Stimulated activated CD8-positive, alpha-beta memory T cell treated with anti-CD3 and anti-CD28 coated beads, Interleukin-7, amount 100 ng/mL, for 24 hours (primary cell): ENCODE measurements at places on chromosomes 12 and 14.

GRCh38 chr12:131131808-131132117 lies 178.1 kb downstream of the ADGRD1 start:
- no peak for DNase-seq

GRCh38 chr12:10966314-10966713 lies 20.4 kb downstream of the TAS2R50 start:
- no peak for DNase-seq

DNA sequence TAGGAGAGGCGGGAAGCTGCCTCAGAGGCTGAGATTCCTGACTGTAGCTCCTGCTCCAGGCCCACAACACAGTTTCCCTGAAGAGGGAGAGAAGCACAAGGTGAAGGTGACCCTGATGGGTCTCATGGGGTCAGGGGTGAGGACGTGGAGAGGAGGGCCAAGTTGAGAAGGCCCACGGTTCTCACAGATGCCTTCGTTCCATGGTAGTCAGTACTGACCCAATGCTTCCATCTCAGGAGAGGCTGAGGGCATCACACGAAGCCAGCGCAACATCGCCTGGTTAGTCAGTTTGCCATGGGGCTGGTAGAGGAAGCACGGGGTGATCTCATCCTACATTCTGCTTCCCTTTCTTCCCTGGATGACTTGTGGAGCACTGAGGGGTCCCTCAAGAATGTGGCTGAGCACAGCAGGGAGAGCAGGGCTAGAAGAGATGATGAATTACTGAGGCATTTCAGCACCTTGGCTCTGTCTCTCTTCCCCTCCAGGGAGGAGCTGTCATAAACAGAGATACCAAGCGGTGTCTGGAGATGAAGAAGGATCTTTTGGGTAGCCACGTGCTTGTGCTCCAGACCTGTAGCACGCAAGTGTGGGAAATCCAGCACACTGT lies 51.9 kb downstream of the GALNT8 start:
- no peak for DNase-seq

DNA sequence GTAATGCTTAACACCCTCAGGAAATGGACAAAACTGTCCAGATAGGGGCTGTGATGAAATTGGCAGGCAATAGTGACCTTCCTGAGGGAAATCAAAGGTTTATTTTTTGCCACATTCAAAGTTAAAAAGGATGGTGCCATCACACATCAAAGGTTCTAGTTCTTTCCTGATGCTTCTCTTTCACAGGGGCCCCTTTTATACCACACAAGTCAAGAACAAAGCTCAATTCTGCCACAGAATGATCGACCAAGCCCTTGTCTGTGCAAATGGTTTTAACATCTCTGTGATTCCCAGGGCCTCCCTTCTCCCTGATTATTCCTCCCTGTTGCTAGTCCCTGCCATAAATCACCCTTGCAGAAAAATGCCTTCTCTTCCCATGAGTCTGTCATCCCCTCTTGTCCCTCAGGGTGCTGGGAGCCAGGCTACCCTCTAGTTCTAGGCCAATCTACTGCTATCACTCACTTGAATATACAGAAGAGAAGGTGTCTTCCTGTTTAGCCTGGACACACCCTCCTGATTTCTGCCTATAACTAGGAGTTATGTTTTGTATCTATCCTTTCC lies 22.7 kb downstream of the SMCO2 start:
- no peak for DNase-seq

DNA sequence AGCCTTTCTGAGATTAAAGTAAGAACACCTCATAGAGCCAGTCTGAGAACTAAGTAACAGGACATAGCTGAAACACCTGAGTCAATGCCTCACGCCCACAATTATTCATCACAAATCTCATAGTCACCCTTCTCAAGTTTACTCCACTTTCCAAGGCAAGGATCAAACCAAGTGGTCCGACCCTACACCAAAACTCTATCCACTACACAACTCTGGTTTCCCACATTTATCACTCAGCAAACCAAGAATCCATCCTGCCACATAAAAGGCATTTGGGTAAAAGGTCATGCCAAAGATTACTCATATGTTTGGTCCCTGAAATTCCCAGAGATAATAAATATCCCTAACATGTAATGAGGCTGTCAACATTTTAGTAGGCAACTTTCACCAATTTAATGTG lies 144.1 kb downstream of the RPAP3 start:
- DNase-seq: no peak

- no peak for DNase-seq
Observed at GRCh38 chr12:64019101-64019500, 174.6 kb downstream of the SRGAP1 start.

DNA sequence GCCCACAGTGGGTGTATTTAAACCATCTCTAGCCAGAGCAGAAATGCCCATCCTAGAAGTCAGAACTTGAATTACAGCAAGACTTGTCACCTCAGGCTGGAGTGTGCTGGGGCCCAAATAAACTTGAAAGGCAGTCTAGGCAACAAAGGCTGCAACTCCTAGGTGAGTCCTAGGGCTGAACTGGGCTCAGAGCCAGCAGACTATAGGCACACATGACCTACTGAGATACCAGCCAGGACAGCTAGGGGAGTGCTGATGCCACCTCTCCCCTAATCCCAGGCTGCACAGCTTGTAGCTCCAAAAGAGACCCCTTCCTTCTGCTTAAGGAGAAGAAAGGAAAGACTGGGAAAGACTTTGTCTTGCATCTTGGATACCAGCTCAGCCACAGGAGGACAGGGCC lies 106.0 kb downstream of the TXNDC16 start:
- no peak for DNase-seq

DNA sequence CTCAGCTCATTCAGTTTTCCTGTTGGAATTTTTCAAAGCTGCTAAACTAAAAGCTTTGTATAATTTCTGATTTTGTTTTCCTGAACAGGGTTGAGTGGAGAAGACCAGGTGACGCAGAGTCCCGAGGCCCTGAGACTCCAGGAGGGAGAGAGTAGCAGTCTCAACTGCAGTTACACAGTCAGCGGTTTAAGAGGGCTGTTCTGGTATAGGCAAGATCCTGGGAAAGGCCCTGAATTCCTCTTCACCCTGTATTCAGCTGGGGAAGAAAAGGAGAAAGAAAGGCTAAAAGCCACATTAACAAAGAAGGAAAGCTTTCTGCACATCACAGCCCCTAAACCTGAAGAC lies 367.1 kb upstream of the OR4E1 start:
- no peak for DNase-seq

DNA sequence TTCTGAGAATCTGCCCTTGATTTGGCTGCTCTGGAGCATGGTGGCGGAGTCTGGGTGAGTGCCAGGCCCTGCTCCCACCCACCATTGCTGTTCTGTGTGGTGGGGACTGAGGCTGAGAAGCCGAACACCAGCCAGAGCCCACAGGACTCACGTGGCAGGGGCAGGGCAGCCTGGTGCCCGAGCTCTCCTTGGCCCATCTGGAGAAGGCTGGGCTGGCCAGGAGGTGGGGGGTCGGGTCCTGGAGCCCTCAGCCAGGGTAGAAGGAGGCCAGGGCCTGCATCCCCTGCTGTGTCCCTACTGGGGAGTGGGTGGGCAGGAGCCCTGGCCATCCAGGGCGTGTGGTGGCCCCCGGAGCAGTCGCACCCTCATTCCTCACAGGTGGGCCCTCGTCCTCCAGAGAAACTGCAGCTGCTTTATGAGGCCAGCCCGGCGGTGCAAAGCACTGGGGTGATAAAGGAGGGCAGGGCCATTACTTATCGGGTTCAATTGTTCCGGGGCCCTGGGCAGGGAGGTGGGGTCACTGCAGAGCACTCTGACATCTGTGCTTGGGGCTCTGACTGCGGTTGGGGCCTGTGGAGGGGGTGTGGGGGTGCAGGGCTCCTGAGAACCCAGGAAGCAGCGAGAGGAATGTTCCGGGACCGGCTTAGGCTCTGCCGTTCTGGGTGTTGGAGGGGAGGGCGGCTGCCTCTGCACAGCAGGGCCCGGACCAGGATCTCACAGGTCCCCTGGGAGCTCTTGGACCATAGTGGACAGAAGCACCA lies 217.5 kb upstream of the C14orf180 start:
- no peak for DNase-seq
